Stimulated activated CD4-positive, alpha-beta T cell treated with anti-CD3 and anti-CD28 coated beads, Interleukin-1b, Interleukin-23, amount 100 ng/mL, for 48 hours (primary cell): ENCODE measurements at places on chromosomes 4 and X.
A peak's percentile ranks its signal among the peaks of the same experiment; 100 is the strongest.

DNA sequence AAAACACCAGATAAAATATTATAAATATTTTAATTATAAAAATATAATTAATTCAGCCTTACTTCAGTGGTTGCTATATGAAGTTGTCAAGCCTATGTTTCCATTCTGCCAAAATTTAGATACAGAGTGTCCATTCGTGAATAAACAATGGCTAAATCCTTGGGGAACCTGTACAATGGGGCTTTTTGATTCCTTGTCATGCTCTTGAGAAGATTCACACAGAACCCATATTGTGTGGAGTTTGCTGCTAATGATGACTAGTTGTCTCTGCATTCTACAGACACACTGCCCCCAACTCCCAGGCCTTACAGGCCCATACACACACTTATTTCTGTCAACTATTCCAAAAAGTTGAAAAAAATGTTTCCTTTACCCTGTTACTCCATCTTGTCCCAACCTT is 33.4 kb upstream of the MAGEC2 start:
- no peak for DNase-seq

GRCh38 chr4:45147866-45148265 is 421.5 kb upstream of the GNPDA2 start:
- DNase-seq = no peak

GRCh38 chr4:21490682-21491081 is 457.9 kb downstream of the KCNIP4 start:
- no peak for DNase-seq

DNA sequence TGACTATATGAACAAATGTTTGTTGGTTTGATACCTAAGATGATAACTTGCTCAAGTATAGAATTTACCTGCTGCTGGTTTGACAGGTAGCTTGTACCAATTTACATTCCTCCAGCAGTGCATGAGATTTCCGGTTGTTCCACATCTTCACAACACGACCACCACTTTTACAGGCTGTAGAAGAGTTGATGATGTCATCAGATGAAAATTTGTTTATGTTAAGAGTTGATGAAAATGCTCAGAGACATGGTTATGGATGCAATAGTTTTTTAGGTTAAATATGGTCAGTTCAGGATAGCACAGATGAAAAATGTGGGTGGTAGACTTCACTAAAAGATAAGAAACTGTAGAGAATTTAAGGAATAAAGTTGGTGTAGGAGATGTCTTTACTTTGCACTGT is 468.3 kb downstream of the PCDH18 start:
- no peak for DNase-seq

GRCh38 chrX:69153060-69153730 is 12.1 kb downstream of the PJA1 start:
- DNase-seq = no peak

GRCh38 chrX:56727531-56727930 is 1.5 kb upstream of the NBDY start:
- DNase-seq = no peak

- no peak for DNase-seq
Measured at GRCh38 chr4:154009191-154009590, 220.3 kb upstream of the SFRP2 start.

DNA sequence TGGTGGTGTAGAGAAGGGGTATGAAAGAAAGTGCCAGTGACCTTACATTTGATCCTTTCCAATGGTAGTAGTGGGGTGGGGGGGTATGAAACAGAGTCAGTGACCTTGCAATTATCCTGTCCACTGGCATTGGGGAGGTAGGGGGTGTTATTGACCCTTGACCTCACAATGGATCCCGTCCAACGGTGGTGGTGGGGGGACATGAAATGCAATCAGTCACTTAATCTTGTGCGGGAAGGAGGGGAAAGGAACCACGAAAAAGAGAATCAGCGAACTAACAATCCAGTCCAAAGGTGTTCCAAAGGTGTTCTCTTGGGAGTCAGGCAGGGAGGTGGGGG is 619 bp upstream of the PDK3 start:
- DNase-seq = no peak

DNA sequence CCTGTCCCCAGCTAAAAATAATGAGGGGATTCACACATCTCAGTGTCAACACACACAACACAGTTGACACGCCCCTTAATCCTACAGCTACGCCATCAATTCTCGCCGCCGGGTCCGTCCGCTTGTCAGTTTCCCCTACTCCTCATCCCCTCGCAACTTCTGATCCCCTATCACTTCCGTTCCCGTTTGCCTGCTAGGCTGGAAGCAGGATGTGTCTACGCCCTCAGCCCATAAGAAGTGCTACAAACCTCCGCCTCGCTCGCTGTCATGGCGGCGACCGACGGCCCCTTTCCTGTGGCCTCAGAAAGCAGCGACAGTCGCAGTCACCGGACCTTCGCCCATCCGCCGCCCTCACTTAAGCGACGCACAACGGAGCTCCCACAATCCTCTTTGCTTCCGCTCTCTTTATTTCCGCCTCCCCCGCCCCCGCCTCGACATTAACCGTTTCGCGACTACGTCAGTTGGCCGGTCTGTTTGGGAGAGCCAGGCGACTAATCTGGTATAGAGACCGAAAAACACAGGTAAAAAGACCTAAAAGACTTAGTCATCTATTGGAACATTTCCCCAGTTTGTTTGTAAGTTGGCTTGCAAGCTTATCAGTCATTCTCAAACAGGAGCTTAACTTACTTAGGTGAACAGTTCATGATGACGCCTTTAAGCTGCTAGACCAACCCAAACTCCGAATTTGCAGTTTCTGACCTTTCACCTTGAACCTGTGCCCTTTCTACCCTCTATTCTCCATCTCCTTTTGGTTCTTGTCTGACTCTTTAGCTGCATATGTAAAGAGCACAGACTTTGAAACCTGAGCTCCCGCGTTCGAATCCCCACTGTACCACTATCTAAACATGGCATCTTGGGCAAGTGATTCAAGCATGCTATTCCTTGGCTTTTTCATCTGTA is at the start of gene SLC25A53:
SLC25A53 (minus strand) TSS at position 380 of the 900 bp plus-strand sequence. CDS start 51,752 bp downstream, outside the sequence.
- peak; percentile 77 for DNase-seq

DNA sequence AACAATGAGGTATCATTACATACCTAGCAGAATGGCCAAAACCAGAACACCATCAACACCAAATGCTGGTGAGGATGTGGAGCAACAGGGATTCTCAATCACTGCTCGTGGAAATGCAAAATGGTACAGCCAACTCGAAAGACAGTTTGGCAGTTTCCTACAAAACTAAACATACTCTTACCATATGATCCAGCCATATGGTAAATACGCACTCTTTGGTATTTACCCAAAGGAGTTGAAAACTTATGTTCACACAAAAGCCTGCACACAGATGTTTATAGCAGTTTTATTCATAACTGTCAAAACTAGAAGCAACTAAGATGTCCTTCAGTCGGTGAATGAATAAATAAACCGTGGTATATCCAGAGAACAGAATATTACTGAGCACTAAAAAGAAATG is 7.8 kb downstream of the CASP3 start:
- DNase-seq = no peak
